GM12878 (cell line): ENCODE measurements at places on chromosomes 13 and 19. TPM values are rescaled to one million over a fixed set of nuclear protein-coding genes. Genes with fewer than 3 reads are reported as not detected.
A peak's percentile ranks its signal among the peaks of the same experiment; 100 is the strongest.

DNA sequence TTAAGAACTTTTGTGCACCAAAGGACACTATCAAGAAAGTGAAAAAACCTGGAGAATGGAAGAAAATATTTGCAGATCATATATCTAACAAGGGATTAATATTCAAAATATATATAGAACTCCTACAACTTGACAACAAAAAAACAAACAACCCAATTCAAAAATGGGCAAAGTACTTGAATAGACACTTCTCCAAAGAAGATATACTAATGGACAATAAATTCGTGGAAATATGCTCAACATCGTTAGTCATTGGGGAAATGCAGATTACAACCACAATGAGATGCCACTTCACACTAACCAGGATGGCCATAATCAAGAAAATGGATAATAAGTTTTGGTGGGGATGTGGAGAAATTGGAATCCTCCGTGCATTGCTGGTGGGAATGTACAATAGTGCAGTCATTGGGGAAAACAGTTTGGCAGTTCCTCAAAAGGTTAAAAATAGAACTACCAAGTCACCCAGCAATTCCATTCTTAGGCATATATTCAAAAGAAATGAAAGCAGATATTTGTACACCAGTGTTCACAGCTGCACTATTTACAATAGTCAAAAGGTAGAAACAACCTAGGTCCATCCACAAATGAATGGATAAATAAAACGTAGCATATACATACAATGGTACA lies 2.2 kb upstream of the LSR start:
- H3K36me3 ChIP-seq: no peaks in the 10 kb centered on the region; the same call in 1 of the 2 replicates
- H3K27ac ChIP-seq: no peak overlapping the region
- H3K4me1 ChIP-seq: peaks cover 4% of the 10 kb centered on the region; the same call in 1 of the 2 replicates
- DNase-seq: no peak
- no peaks in the 10 kb centered on the region for H3K27me3 ChIP-seq

DNA sequence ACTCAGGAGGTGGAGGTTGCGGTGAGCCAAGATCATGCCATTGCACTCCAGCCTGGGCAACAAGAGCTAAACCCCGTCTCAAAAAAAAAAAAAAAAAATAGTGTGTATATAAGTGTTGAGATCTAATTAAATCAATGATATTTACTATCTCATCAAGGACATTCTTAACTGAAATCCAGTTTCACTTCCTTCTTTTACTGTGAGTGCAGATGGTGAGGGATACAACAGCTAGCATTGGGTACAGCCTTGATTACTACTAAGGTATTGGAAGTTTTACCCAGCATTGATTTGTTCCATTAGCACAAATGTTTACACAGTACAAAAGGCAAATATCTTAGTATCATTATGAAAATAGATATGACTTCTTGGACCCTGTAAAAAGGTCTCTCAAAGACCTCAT lies 546.6 kb downstream of the KCTD12 start:
- no peak for DNase-seq
- H3K4me1 ChIP-seq: no peaks in the 10 kb centered on the region
- H3K4me3 ChIP-seq: no peak overlapping the region
- H3K27ac ChIP-seq: no peak overlapping the region

DNA sequence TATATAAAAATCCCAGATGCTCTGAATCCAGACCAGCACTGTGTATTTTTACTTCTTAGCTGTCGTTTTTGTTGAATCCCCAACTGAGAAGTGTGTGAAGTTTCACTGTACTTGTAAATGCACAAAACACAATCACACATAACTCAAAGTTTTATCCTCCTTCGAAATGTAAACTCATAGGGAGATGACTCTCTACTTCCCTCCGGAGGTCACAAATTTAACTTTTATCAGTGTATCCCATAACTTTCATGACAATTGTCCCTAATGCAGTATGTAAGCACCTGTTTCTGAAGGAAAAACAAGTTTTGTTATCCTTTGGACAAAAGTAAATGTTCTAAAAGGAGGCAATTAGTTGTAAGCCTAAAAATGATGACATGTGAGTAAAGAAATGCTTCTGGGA lies 665.0 kb upstream of the SLITRK6 start:
- no peaks in the 10 kb centered on the region for H3K27me3 ChIP-seq
- H3K36me3 ChIP-seq: no peaks in the 10 kb centered on the region
- no peak for DNase-seq
- no peak overlapping the region for H3K27ac ChIP-seq
- H3K4me3 ChIP-seq: no peak overlapping the region

GRCh38 chr19:13882419-13882795 lies 5.5 kb downstream of the NANOS3 start:
- H3K4me3 ChIP-seq: no peak overlapping the region
- no peak for DNase-seq
- H3K27ac ChIP-seq: no peak overlapping the region
- peaks cover 25% of the 10 kb centered on the region for H3K4me1 ChIP-seq

DNA sequence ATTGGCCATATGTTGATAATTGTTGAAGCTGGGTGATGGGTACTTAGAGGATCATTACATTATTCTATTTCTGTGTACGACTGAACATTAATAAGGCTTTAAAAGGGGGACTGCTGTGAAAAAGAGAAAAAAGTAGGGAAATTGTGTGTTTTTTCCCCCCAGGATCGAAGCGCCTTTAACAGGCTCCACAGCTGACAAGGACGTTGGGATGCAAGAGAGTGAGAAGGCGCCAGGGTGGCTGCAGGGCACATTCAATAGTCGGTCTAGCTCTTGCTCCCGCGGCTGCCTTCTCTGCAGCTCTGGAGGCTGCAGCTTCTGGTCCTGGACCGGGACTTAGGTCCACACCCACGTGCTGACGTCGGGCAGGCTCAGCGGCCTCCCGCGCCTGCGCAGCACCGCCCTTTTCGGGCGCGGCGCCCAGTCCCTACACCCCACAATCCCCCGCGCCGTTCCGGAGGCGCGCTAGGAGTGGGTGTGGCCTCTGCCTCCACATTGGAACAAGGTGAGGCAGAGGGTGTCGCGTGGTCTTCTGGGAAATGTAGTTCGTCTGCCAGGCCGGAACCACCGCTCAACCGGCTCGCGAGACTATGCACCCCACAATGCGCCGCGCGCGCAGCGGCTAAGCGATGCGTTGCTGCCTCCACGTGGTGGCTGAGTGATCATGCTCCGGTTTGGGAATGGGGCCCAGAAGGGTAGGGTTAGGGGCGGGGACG lies 4.9 kb upstream of the LRFN3 start:
- H3K27me3 ChIP-seq: no peaks in the 10 kb centered on the region
- DNase-seq: peak; percentile 99
- peak overlapping the region; percentile 60 for H3K27ac ChIP-seq
- H3K4me3 ChIP-seq: peak overlapping the region; percentile 34

- no peaks in the 10 kb centered on the region for H3K27me3 ChIP-seq
- no peak for DNase-seq
- H3K4me3 ChIP-seq: no peak overlapping the region
- no peak overlapping the region for H3K27ac ChIP-seq
- no peaks in the 10 kb centered on the region for H3K36me3 ChIP-seq
Observed at GRCh38 chr19:48724796-48725753, 5.5 kb upstream of the MAMSTR start.

- H3K4me3 ChIP-seq: peak overlapping the region; percentile 77; the same call in 1 of the 2 replicates
- no peaks in the 10 kb centered on the region for H3K36me3 ChIP-seq
- DNase-seq: no peak
- H3K27ac ChIP-seq: no peak overlapping the region
Observed at GRCh38 chr13:111114362-111115060, 599 bp upstream of the ARHGEF7 start.

GRCh38 chr19:19115954-19116353 lies 22.3 kb downstream of the TMEM161A start:
- DNase-seq: no peak
- H3K27me3 ChIP-seq: no peaks in the 10 kb centered on the region

DNA sequence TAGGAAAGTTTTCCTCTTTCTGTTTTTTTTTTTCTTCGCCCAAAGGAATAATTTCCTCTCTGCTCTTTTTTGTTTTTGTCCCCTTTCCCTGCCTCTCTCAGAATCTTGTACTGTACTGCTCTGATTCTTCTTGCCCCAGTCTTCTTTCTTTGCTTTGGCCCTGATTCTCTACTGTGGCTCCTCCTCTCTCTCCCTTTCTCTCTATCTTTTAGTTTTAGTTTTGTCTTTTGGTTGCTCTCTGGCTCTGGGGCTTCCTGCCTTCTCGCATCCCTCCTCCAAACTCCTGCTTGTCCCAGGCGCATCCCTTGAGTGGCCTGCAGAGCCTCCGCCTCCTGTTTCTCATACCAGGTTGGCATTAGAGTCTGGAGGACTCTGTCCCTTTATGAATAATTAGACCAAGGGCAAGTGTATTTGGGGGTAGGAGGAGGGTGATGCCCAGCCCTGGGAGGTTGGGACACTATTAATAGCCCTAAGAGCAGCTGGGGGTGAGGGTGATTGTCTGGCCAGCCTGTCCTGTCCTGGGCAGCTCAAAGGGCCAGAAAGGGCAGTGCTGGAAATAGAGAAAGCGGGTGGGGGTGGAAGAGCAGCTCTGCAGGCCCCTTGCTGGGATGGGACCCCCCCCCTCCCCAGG lies 39.1 kb downstream of the LYL1 start:
- peaks cover 8% of the 10 kb centered on the region for H3K27me3 ChIP-seq
- H3K4me3 ChIP-seq: no peak overlapping the region
- no peaks in the 10 kb centered on the region for H3K36me3 ChIP-seq
- DNase-seq: no peak

DNA sequence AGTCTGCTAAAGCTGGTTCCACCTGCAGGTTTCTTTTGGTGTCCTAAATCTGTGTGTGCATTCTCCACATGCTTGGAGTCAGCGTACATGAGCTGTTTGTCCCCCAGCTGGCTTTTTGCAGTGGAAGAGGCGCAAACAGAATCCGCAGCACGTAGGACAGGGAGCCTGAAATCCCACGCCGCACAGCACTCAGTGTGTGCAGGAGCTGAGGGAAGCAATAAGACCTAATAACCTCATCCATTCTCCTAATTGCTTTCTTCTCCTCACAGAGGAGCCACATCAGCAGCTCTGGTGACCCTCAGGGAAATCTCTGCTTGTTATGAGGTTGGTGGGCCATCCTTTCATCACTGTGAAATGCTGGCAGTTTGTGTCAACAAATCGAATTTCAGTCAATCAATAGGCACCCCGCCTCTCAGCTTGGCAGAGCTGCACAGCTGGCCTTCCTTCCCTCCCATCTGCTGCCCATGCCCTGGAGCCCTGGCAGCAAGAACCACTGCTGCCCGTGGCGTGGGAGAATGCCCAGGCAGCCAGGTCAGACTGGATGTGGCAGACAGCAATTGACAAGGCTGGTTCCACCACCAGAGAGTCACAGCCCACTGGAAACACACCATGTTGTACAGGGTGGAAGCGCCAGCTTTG lies 136.7 kb downstream of the ZDHHC20 start:
- H3K27me3 ChIP-seq: no peaks in the 10 kb centered on the region
- H3K4me3 ChIP-seq: no peak overlapping the region
- no peak for DNase-seq
- H3K36me3 ChIP-seq: no peaks in the 10 kb centered on the region
- H3K4me1 ChIP-seq: no peaks in the 10 kb centered on the region
- no peak overlapping the region for H3K27ac ChIP-seq

GRCh38 chr19:18896421-18896841 lies 473 bp upstream of the CERS1 start:
- H3K27me3 ChIP-seq: peaks cover 4% of the 10 kb centered on the region; the same call in 1 of the 2 replicates
- H3K4me1 ChIP-seq: no peaks in the 10 kb centered on the region
- no peak overlapping the region for H3K4me3 ChIP-seq
- H3K27ac ChIP-seq: no peak overlapping the region
- 0 out of 2 replicates have a peak, but pooled peaks cover 2% of the 10 kb centered on the region for H3K36me3 ChIP-seq

DNA sequence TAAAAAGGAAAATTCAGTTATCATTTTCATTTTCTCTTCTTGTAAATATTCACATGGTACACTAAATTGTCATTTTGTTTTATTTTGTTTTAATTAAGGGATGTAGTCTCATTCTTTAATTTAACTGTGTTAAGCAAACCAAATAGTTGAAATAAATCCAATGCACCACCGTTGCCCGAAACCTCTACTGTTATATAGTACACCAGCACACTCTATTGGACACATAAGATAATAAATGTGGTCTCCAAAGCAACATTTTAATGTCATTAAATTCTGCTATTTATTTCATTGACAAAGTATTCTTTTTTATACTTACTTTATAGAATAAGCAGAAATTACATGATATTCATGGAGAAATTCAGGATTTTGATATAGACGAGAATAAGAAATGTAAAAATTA lies 156.4 kb upstream of the FREM2 start:
- H3K36me3 ChIP-seq: no peaks in the 10 kb centered on the region
- DNase-seq: no peak
- no peak overlapping the region for H3K4me3 ChIP-seq

DNA sequence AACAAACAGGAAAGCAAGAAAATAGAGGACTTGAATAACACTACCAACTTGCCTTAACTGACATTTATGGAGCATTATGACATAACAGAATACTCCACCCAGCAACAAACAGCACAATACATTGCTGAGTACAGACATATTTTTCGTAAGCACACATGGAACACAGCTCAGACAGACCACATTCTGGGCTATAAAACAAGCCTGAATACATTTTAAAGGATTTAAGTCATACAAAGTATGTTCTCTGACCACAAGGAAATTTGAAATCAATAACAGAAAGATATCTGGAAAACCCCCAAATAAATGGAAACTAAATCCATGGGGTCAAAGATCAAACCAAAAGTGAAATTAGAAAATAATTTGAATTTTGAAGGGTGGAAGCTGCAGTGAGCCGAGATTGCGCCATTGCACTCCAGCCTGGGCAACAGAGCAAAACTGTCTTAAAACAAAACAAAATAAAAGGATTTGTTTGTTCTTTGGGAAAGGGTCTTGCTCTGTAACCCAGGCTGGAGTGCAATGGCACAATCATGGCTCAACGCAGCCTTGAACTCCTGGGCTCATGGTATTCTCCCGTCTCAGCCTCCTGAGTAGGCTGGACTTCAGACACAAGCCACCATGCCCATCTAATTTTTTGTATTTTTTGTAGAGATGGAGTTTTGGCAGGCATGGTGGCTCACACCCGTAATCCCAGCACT lies 5.6 kb downstream of the ZDHHC20 start:
- H3K36me3 ChIP-seq: no peaks in the 10 kb centered on the region
- no peak overlapping the region for H3K4me3 ChIP-seq
- H3K27me3 ChIP-seq: no peaks in the 10 kb centered on the region
- no peak for DNase-seq
- no peak overlapping the region for H3K27ac ChIP-seq

- H3K4me1 ChIP-seq: peaks cover 20% of the 10 kb centered on the region
- no peaks in the 10 kb centered on the region for H3K36me3 ChIP-seq
- no peak overlapping the region for H3K4me3 ChIP-seq
Observed at GRCh38 chr13:23386533-23386932, 47.0 kb downstream of the SACS start.

- H3K27ac ChIP-seq: no peak overlapping the region
- no peaks in the 10 kb centered on the region for H3K27me3 ChIP-seq
- no peak overlapping the region for H3K4me3 ChIP-seq
- no peak for DNase-seq
Observed at GRCh38 chr13:27264181-27264580, 6.4 kb upstream of the RASL11A start.

The ZNF112 gene
- not detected in 2 replicates for total RNA-seq

The FGF21 gene
- total RNA-seq: not detected in 2 replicates

The ZNF132 gene
- 2.7 and 3.4 TPM in 2 replicates for total RNA-seq

The KCNRG gene
- total RNA-seq: 0.27 and 0.44 TPM in 2 replicates

The RAB3A gene
- 2.9 and 3.5 TPM in 2 replicates for total RNA-seq

The CEACAM4 gene
- total RNA-seq: not detected in 2 replicates

The PRKCG gene
- total RNA-seq: not detected in 2 replicates

The SHISA2 gene
- 0.08 TPM in 1 of 2 replicates, not detected in the other for total RNA-seq

The KLK14 gene
- total RNA-seq: not detected in 2 replicates

The STXBP2 gene
- 106 and 111 TPM in 2 replicates for total RNA-seq

The RNF225 gene
- 0.27 and 0.28 TPM in 2 replicates for total RNA-seq
